ENCODE measurements at places on chromosomes 5 and 9.

GRCh38 chr5:172115541-172115982, 72.5 kb downstream of the STK10 start:
- DNase-seq: no peak

DNA sequence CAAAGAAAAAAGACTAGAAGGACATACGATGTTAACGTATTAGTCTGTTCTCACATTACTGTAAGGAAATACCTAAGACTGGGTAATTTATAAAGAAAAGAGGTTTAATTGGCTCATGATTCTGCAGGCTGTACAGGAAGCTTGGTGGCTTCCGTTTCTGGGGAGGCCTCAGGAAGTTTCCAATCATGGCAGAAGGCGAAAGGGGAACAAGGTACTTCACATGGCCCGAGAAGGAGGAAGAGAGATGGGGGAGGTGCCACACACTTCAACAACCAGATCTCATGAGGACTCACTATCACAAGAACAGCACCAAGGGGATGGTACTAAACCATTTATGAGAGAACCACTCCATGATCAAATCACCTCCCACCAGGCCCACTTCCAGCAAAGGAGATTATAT, 110.1 kb downstream of the CARTPT start:
- DNase-seq: no peak

DNA sequence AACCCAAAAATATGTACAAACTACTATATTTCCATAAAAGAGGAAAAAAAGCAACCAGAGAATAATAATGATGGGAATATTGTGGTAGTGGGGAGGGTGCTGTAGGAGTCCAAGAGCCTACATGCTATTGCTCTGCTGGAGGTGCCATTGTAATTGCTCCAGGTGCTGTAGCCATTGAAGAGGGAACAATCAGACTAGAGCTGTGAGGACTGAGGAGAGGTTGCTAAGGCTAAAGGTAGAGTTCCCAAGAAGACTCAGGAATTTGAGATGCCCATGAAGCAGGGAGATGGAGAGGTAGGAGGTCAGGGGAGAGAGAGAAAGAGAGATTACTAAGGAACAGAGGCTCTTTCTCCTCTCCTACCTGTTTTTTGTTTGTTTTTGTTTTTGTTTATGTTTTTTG, 394.0 kb downstream of the DMRTA1 start:
- DNase-seq: no peak

GRCh38 chr5:143582869-143583268, 179.4 kb upstream of the NR3C1 start:
- no peak for DNase-seq

GRCh38 chr9:89466451-89467277, 31.2 kb downstream of the SEMA4D start:
- DNase-seq: peak; percentile 80

GRCh38 chr5:1670351-1670750, 129.3 kb downstream of the MRPL36 start:
- no peak for DNase-seq

GRCh38 chr9:3948826-3949556, 350.9 kb downstream of the GLIS3 start:
- no peak for DNase-seq

DNA sequence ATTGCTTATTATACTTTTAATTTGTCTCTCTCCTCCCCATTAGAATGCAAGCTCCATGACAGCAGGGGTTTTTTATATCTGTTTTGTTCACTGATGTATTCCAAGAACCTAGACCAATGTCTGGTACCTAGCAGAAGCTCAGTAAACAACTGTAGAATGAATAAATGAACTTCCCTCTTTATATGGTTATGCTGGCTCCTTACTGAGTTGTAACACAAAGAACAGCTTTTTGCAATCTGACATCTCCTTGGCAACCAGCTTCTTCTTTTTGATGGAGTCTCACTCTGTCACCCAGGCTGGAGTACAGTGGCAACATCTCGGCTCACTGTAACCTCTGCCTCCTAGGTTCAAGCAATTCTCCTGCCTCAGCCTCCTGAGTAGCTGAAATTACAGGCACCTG, 13.6 kb downstream of the TRMO start:
- DNase-seq: no peak

GRCh38 chr5:142156839-142157463, 48.4 kb downstream of the NDFIP1 start:
- DNase-seq: no peak

- DNase-seq: no peak
Observed at GRCh38 chr9:16138561-16139491, 586.0 kb downstream of the CCDC171 start.

- no peak for DNase-seq
Observed at GRCh38 chr9:16595227-16595626, 275.2 kb downstream of the BNC2 start.

DNA sequence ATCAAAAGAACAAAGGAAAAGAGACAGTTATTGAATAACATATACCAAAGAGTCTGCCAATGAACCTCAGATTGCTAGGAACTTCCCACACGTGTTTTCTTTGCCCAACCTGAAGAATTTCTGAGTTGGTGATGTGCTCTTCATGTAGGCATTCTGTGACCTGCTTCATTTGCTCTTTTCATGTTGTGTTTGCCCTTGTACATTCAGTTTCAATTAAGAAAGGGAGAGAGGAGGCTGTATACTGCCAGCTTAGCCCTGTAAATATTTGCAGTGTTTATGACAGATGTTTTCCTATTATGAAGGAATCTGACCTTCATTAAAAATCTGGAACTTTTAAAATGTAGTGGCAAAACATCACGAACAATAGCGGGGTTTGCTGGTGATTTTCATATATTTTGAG, 168.5 kb downstream of the GAS1 start:
- no peak for DNase-seq

DNA sequence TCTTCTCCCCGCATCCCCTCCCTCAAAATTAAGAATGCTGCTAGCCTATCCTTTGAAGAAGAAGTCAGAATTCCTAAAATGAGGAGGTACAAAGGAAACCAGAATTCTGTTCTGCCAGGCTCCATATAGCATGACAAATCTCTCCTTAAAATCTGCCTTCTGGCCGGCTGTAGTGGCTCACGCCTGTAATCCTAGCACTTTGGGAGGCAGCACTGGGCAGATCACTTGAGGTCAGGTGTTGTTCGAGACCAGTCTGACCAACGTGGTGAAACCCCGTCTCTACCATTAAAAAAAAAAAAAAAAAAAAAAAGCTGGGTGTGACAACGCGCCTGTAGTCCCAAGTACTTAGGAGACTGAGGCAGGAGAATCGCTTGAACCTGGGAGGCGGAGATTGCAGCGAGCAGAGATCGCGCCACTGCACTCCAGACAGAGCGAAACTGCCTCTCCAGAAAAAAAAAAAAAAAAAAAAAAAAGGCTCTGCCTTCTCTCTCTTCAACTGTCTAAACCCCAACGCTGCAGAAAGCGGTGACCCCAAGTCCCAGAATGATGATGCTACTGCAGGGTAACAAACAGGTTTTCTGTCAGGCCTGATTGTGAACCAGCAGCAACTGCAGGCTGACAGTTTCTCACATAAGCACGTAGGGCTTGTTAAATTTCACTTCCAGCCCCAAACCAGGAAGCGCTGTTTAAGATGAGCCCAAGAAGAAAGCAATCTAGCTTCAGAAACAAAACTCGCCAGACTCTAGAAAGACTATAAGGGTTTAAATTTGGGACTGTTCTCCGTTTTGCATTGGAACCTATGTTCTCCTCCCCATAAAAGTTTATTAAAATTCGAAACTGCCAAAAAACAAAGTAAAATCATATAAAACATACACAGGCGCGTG, 963 bp upstream of the CAST start:
- DNase-seq: peak; percentile 63

DNA sequence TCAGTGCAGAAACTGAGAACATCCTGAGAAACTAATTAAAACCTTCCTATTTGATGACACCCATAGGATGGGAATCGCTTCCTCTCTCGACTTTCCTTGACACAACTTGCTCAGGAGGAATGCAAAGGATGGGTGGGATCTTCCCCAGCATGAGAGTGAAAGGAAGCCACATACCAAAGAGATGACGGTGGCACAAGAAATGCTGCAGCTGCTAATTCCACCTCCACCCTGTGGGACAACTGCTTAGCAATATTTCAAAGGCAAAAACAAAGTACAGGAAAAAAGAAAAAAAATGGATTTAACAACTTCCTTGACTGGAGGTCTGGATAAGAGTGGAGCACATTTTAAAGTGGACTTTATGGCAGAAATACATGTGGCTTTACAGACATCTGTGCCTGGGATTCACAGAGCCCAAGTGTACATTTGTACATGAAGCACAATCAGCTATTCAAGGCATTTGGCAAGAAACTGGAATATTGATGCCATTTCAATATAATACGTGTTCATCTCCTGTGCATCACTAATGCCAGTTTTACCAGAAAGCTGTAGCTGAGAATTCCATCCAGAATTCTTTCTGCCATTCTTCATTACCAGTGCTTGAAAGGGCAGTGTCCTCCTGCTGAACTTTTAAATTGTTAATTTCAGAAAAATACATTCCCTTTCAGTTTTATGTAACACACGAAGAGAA, 359.2 kb upstream of the ACTBL2 start:
- DNase-seq: no peak

DNA sequence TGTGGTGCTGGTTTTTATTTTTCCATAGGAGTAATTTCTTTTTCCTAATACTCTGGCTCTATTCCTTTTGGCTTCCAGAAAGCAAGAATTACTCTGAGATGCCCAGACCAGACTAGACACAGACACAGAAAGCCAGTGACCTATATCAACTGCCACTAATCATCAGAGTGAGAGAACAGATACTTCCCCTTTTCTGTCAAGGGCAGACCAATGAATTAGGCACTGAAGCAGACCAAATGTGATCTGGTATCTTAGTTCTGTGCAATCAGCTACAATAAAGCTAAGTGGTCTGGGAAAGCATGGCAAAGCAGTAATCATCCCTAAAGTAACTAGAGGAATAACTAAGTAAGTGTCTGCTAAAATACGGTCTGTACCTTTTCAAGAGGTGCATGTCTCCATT, 239.1 kb downstream of the ELAVL2 start:
- DNase-seq: no peak

- DNase-seq: no peak
Observed at GRCh38 chr9:85430659-85431338, 311.0 kb downstream of the AGTPBP1 start.

DNA sequence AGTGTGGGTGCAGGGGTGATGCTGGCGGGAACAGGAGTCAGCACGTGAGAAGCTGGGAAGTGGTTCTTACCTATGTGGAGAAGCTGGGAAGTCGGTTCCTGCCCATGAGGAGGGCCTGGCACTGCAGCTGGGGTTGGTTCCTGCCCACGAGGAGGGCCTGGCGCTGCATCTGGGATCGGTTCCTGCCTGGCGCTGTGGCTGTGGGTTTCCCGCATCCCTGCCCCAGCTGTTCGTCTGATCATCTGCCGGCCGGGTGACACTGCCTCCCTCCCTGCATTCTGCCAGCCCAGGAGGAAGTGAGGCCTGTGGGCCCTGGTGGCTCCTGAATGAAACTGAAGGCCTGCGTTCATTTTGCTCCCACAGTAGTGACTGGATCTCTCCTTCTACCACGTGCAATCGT, 5.1 kb downstream of the OBP2A start:
- no peak for DNase-seq

DNA sequence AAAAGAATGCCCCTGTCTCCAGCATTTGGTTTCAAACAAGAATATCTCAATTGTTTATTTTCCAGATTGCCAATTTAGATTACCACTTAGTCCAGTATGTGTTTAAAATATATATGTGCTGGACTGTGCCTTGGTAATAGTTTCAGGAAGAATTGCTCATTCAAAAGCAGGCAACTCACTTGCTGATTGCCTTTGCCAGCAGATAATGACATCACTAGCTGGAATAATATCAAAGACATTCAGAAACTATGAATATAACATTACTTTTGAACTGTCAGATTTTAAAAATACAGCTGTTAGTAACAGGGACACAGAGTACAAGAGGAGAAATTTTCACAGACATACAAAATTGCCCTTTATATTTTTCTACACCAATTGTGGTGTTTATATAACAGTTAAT, 96.0 kb upstream of the ITGA2 start:
- DNase-seq: no peak

DNA sequence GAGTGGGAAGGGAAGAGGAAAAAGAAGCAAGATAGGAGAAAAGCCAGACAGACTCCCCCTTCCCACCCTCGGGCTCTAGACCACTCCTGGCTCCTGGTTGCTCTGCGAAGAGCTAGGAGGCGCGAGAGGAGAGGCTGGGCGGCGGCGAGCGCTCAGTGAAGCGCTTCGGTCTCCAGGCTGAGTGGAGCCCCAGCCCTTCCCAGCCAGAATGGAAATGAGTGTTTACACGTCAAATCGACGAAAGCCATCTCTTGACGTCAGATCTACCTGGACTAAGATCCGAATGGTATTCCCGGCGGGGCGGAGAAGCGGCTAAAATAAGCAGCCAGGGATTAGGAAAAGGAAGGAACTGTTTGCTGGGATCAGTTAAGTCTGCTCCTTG, at the start of gene PCSK1:
Gene PCSK1, minus strand, starts transcription at position 183 of the 382 bp plus-strand sequence. CDS start 206 bp downstream, outside the sequence.
- DNase-seq: no peak

DNA sequence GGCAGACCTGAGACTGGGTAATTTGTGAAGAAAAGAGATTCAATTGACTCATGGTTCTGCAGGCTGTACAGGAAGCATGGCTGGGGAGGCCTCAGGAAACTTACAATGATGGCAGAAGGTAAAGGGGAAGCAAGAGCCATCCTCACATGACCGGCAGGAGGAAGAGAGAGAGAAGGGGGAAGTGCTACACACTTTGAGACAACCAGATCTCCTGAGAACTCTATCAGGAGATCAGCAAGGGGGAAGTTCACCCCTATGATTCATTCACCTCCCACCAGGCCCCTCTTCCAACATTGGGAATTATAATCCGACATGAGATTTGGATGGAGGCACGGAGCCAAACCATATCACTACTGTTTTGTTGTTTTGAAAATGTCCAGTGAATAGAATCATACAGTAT, 110.2 kb downstream of the DAPK1 start:
- no peak for DNase-seq

- no peak for DNase-seq
Observed at GRCh38 chr5:93249651-93250289, 331.2 kb downstream of the NR2F1-AS1 start.

DNA sequence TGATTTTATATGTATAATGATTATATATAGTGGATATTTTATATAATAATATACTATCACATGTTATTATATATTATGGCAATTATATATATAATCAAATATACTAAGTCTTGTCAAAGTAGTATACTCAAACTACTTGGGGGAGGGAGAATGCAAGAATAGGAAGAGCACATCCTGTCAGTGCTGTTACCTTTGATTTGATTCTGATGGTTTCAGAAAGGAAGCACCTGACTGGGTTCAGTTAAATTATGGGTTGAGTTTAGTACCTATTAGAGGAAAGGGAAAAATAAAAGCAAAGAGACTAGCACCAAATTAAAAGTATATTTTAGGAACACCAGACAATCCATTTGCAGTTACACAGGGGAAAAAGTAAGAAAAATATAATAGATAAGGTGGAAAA, 107.6 kb downstream of the GRIA1 start:
- no peak for DNase-seq
